Esophagus squamous epithelium (tissue), 5 donors: ENCODE measurements at places on chromosomes 7 and 10.

GRCh38 chr7:77553123-77553522, 16.0 kb downstream of the PTPN12 start:
- DNase-seq, result no peak

- DNase-seq, result no peak
Measured at GRCh38 chr7:98531717-98532116, 85.4 kb upstream of the NPTX2 start.

DNA sequence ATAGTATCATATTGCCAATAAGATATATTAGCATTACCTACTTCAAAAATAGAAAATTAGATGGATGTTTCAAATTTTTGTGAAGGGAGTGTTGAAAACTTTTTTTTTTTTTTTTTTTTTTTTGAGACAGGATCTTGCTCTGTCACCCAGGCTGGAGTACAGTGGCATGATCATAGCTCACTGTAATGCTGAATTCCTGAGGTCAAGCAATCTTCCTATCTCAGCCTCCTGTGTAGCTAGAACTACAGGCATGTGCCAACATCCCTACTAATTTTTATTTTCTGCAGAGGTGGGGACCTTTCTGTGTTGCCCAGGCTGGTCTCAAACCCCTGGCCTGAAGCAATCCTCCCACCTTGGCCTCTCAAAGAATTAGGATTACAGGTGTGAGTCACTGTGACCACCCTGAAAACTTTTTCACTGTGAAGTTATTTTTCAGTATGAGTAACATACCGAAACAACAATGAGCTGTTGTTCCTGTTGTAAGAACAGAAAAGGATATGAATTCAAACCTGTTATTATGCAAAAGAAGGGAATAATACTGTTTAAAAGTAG, 266.9 kb downstream of the NEBL start:
- DNase-seq, result no peak

GRCh38 chr7:30932562-30932961, 20.9 kb downstream of the AQP1 start:
- no peak for DNase-seq

GRCh38 chr10:101330631-101331225, 23.2 kb upstream of the BTRC start:
- no peak for DNase-seq

DNA sequence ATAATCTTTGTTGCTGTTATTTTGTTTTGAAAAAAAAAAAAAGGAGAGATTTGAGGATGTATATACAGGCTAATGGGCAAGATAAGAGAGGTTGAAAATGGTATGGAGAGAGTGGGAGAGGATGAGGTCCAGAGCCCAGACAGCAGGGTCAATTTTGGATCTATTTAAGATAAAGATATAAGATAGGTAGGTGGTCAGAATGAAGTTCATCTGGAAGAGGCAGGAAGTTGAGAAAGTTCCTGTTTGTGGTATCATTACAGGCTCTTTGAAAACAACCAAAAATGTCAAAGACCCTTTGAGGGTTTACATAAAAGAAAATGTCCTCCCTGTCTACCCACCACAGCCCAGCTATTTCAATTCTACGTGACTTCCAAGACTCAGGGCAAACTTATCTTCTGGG, 7.5 kb downstream of the CEP41 start:
- no peak for DNase-seq

- no peak for DNase-seq
Measured at GRCh38 chr7:6359021-6359420, 86.6 kb upstream of the CYTH3 start.

- no peak for DNase-seq
Measured at GRCh38 chr7:70416986-70417655, 714.8 kb upstream of the GALNT17 start.

DNA sequence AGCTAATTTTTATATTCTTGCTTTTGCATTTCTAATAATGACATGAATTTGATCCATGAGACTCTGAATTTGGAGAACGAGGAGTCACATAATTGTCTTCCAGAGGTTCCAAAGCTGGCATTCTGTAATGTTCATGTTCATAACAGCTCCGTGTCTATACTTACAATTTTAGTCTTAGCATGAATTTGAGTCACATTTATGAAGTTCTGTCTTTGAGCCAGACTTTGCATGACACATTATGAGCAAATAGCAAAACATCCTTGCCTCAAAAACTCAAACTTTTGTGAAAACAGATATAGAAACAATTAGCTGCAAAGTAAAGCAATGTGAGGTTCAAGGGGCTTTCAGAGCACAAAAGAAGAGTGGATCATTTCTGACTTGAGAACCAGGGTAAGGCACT, 44.5 kb upstream of the CAV2 start:
- no peak for DNase-seq

- DNase-seq, result no peak
Measured at GRCh38 chr7:147775516-147776284, 814.9 kb upstream of the C7orf33 start.

DNA sequence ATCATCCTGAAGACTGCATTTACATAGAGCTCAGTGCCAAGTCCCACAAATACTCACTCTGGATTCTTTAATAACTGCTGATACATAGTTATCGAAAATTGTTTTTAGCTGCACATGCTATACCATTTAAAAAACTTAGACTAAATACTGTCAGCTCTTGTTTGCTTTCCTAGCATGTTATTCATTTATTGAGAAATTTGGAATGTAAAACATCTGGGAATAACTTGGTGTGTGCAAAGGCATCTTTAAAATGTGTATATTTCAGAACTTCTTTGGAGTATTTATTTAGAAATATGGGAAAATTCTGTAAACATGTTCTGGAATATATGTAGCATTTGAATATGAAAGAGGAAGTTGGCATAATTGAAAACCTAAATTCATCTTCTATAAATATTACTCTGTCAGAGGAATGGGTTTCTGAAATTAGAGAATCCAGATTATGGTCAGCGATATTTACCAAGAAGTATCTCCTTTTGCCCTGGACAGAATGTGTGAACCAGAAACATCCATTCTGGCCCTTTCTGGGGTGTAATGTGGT, 119.7 kb downstream of the ARID5B start:
- no peak for DNase-seq

DNA sequence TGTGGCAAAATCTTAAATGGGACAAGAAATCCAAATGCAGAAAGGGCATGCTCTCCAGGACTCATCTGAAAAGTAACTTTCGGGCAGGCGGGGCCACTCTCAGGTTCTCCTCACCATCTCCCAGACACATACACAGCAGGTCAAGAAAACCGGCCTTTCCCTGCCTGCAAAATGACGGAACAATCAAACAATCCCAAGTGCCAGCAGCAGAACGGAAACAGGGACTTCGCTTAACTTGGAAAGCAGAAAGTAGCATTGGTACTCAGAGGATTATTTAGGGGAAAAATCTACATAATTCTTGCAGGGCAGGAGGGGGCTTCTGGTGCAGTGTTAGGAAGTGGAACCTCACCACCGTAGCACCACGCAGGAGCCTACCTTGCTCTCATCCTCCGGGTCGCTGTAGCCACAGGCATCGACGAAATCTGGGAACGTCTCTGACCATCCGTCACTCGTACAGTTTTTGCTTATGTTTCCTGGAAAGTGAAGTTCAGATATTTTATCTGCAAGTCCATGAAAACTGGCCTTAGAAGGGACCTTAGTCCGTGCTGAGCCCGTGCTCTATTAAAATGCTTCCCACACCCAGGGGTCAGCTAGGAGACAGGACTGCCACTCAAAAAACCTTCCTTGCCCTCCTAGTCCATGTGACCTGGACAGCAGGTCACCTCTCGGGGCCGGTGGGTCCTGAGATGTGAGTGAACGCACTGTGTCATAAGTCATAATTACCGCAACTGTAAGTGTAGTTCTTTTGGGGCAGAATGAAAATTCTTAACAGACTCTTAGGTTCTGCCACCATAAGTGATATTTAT, 41.1 kb downstream of the VIPR2 start:
- DNase-seq, result no peak

GRCh38 chr10:68224810-68225209, 7.1 kb downstream of the ATOH7 start:
- DNase-seq, result no peak

DNA sequence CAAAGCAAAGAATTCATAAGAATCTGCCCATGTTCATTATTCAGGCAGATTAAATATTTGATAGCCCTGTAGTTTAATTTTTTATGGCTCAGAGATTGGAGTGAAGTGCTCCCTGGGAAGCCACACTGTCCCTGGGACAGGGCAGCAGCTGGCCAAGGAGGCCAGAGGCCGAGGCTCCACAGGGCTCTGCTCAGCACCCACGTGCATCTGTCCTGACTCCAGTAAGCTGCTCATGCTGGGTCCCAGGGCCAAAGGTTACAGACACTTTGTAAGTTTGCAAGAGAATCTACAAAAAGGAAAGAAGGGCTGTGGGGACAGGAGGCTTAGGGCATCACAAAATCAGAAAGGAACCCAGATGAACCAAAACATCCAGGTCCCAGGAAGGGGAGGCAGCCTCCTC, 155.5 kb downstream of the KCNMA1 start:
- no peak for DNase-seq

GRCh38 chr10:50375051-50375452, 123.7 kb upstream of the ASAH2 start:
- no peak for DNase-seq

- DNase-seq, result no peak
Measured at GRCh38 chr7:11212080-11212711, 238.5 kb downstream of the PHF14 start.

DNA sequence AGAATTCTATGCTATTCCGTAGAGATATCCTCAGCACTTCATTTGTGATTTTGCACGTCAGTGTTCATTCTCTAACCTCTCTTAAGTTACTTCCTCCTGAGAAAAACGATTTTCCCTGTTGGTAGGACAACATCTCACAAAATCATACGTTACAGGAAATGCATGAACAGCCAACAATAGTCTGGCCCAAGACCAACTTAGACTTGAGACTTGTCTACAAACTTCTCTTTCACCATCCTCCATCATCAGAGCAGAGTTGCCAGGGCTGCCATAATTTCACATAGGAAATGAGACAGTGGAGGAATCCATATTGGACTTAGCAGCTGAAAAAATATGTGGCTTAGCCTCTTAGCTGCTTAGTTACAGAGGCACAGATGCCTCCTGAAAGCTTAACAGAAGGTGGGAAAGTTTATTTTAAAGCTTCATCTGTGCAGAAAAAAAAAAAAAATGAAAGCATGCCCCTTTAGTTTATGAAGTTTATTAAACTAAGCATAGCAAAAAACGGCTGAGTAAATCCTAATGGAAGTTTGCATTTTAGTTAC, 222.5 kb upstream of the CACNA2D1 start:
- no peak for DNase-seq

- DNase-seq, result no peak
Measured at GRCh38 chr10:97331153-97331703, 3.3 kb downstream of the FRAT2 start.
